ENCODE measurements at places on chromosomes 7 and 10. TPM values are rescaled to one million over a fixed set of nuclear protein-coding genes. Genes with fewer than 3 reads are reported as not detected.

GRCh38 chr7:15780271-15780670 is 93.8 kb upstream of the MEOX2 start:
- no peak for DNase-seq

DNA sequence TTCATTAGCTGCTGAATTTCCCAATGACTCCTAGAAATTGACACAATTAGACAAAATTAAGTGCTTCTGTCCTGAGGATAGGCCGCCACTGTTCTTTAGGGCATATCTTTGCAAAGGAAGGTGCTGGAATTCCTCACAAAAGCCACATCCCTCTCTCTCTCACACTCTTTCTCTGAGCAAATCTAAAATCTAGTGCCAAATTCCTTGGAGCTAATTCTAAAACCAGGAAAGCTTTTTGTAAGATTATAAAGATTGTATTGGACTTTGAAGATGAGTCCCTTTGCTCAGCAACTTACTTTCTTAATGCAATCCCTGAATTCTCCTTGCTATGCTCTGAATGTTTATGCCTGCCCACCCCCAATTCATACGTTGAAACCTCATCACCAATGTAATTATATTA is 288.9 kb downstream of the KCNMA1 start:
- no peak for DNase-seq

Gene HYAL4
- 0.15 TPM for polyA plus RNA-seq

DNA sequence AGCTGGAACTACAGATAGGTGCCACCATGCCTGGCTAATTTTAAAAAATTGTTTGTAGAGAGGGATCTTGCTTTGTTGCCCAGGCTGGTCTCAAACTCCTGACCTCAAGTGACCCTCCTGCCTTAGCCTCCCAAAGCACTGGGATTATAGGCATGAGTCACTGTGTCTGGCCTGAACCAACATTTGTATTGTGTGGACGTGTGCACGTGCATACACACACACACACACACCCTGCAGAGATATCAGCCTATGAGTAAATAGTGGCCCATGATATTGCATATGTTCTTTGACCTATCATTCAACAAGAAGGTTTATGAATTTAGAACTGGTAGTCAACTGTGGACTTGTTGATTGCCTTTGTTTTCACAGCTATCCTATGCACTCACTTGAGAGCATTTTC is 161.6 kb downstream of the BAMBI start:
- DNase-seq, result no peak

DNA sequence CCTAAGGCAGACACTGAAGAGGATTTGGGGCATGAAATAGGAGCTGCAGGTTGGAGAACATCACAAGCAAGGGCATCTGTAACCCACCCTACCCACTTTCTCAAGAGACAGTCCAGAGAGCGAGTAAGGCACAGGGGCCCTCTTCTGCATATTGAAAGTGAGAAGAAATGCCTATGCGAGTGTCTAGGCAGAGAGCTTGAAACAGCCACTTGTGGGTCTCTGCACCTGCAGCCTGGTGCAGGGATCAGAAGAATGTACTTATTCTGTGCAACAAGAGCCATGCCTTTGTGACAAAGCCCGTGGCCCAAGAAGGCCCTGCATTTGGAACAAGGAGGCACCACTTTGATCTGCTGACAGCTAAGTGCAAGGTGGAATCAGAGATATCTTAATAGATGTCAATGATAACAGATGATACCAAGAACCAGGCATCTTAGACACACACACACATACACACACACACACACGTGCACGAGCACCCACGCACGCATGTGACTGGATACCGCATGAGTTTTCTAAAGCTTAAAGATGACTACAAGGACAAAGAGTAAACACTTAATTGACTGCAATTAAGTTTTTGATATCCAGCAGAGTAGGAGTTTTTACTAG is 89.3 kb downstream of the NPSR1 start:
- DNase-seq, result no peak

Gene HTR5A
- not detected for polyA plus RNA-seq

Gene UTF1
- polyA plus RNA-seq, result 0.19 TPM

Gene MCM10
- polyA plus RNA-seq, result 11.8 TPM

Gene PLEKHA8
- polyA plus RNA-seq, result 18.3 TPM

GRCh38 chr7:20276705-20277472 is 53.8 kb upstream of the ITGB8 start:
- DNase-seq, result no peak

DNA sequence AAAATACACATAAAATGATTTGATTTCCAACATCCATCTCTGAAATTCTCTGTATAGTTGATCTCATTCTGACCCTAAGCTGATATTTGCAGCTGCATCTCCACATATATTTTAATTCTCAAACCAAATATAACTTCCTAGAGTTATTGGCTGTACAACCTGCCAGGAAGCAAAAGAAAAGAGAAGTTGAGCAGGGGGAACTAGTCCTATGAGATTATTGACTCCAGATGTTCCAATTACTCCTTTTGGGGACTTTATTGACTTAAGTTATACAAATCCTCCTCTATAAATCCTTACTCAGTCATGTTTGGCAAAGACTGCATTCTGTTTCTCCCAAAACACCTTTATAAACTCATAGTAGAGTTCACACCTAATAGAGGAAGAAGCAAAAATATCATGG is 599.4 kb upstream of the ANKRD30A start:
- no peak for DNase-seq

Gene DMBT1
- 0.10 TPM for polyA plus RNA-seq

DNA sequence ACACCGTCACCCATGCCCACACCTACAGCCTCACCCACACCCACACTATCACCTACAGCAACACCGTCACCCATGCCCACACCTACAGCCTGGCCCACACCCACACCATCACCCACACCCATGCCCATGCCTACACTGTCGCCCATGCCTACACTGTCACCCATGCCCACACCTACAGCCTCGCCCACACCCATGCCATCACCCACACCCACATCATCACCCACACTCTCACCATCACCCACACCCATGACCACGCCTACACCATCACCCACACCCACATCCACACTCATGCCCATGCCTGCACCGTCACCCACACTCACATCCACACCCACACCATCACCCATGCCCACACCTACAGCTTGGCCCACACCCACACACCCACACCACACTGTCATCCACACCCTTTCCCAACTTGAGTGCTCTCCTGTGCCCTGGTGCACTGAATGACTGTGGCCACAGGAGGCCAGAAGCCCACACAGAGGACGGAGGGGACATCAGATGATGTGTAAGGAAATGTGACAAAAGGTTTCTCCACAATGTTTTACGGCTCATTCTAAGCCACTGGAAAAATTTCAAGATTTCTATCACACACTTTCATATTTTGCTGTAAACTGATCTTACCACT is 153.3 kb downstream of the WDR37 start:
- DNase-seq, result no peak

DNA sequence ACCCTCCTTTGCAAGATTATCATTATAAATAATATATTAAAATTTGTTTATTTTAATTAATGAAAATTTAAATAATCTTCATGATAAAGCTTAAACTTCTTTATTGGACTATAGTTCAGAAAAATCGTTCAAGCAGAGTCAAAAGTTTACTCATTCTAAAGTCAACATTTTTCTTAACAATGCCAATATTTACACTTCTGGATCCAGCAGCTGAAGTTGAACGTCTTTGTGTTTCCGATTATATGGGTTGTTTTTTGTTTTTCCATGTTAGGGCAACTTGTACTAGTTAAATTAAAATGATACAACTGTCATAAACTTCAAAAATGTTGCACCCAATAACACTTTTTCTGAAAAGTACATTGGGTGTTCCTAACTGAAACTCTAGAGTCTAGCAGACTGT is 43.8 kb downstream of the GRB10 start:
- no peak for DNase-seq

All from renal pelvis (tissue), 12 donors.